H1 (cell line): ENCODE measurements at places on chromosomes 6 and 20.

DNA sequence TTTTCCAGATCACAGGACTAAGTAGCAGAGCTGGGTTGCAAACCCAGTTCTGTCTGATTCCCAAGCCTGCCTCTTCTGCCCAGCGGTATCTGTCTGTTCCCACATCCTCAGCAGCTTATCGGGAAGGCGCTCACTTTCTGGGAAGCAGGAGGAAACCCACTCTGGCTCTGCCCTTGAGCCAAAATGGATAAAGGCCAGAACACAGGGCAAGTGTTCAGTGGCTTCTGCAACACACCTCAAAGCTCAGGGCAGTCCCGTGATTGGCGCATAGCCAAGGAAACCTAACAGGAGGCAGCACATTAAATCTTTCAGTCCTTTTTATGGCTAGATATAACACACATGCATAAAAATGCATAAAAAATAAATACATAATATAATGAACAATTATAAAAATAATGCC lies 262.2 kb downstream of the NRN1 start:
- no peaks in the 10 kb centered on the region for H3K36me3 ChIP-seq
- no peaks in the 10 kb centered on the region for H3K27me3 ChIP-seq
- no peak overlapping the region for H3K27ac ChIP-seq
- no peaks in the 10 kb centered on the region for H3K4me1 ChIP-seq
- H3K4me3 ChIP-seq = no peak overlapping the region
- DNase-seq = no peak

GRCh38 chr6:114020196-114020595 lies 49.2 kb upstream of the HDAC2 start:
- H3K27me3 ChIP-seq = no peaks in the 10 kb centered on the region
- H3K27ac ChIP-seq = no peak overlapping the region
- no peak for DNase-seq
- no peaks in the 10 kb centered on the region for H3K4me1 ChIP-seq
- H3K36me3 ChIP-seq = no peaks in the 10 kb centered on the region
- H3K4me3 ChIP-seq = no peak overlapping the region

DNA sequence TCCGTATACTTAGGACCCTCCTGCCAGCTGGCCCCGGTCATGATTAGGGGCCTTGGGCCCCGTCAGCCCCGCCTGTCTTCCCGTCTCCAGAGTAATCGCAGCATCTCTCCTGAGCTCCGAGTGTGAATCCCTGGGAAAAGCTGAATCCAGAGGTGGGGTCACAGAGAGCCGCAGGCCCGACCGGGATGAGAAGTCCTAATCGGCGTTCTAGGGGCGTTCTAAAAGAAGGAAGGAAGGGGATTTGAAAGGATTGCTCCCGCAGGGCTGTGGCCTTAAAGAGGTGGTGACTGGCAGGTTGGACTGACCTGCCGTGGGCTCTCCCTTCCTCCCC lies 371 bp downstream of the HMGN4 start:
- no peaks in the 10 kb centered on the region for H3K27me3 ChIP-seq
- peaks cover 4% of the 10 kb centered on the region for H3K4me1 ChIP-seq
- no peaks in the 10 kb centered on the region for H3K36me3 ChIP-seq
- peak overlapping the region; percentile 80 for H3K4me3 ChIP-seq
- no peak for DNase-seq

- no peaks in the 10 kb centered on the region for H3K27me3 ChIP-seq
- no peak overlapping the region for H3K27ac ChIP-seq
- H3K36me3 ChIP-seq = no peaks in the 10 kb centered on the region
- DNase-seq = no peak
- peaks cover 2% of the 10 kb centered on the region; the same call in 1 of the 2 replicates for H3K4me1 ChIP-seq
- no peak overlapping the region for H3K4me3 ChIP-seq
These were observed 127.6 kb upstream of the BTBD3 start for GRCh38 chr20:11790046-11790445.

- H3K27ac ChIP-seq = no peak overlapping the region
- H3K36me3 ChIP-seq = no peaks in the 10 kb centered on the region
- no peak overlapping the region for H3K4me3 ChIP-seq
- DNase-seq = no peak
- H3K27me3 ChIP-seq = no peaks in the 10 kb centered on the region
These were observed 74.6 kb downstream of the SAMD3 start for GRCh38 chr6:130148181-130148580.

GRCh38 chr6:127902933-127903332 lies 2.1 kb upstream of the THEMIS start:
- DNase-seq = no peak
- no peaks in the 10 kb centered on the region for H3K36me3 ChIP-seq
- no peak overlapping the region for H3K27ac ChIP-seq
- no peak overlapping the region for H3K4me3 ChIP-seq
- H3K4me1 ChIP-seq = no peaks in the 10 kb centered on the region

DNA sequence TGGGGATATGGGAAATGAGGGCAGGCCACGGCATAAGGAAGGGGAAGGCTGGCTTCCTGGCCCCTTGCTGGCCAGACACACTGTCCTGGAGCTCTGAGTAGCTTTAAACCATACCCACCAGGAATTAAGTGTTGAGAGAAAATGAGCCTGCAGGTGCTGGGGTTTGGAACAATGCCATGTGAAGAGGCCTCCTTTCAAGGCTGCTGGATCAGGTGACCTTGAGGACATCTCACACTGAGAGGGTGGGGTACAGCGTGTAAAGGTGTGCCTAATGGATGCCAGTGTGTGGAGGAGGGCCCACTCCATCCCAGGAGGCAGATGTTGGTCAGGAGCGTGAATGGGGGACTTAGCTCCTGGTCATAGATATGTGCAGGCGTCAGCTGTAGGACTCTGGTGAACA lies 74.8 kb upstream of the MLN start:
- no peak overlapping the region for H3K27ac ChIP-seq
- DNase-seq = no peak
- H3K27me3 ChIP-seq = no peaks in the 10 kb centered on the region
- H3K4me1 ChIP-seq = no peaks in the 10 kb centered on the region
- no peaks in the 10 kb centered on the region for H3K36me3 ChIP-seq

DNA sequence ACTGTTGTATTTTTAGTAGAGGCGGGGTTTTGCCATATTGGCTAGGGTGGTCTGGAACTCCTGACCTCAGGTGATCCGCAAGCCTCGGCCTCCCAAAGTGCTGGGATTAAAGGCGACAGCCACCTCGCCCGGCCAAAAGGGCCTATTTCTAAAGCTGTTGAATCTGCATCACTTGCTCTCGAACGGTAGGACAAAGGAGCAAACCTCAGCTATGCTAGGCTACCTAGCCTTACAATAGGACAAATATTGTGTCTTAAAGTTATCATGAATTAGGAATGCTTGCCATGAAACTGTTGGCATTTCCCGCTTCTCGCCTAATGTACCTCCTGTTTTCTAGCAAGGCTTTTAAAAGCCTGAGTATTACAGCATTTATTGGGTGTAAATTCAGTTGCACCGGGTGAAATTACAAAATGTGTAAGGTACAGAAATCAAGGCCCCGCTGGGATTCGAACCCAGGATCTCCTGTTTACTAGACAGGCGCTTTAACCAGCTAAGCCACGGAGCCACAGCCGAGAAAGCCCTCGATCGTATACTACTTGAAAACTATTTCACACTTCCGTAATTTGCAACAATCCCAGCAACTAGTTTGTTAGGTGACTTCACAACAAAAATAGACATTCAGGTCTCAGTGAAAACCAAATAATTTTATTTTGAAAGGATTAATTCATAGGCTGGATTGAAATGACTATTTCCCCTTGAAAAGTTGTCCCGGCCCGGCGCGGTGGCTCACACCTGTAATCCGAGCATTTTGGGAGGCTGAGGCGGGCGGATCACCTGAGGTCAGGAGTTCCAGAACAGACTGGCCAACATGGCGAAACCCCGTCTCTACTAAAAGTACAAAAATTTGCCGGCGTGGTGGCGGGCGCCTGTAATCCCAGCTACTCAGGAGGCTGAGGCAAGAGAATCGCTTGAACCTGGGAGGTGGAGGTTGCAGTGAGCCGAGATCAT lies 211.6 kb upstream of the ZNF184 start:
- DNase-seq = peak; percentile 70
- H3K4me1 ChIP-seq = no peaks in the 10 kb centered on the region
- no peaks in the 10 kb centered on the region for H3K36me3 ChIP-seq
- peaks cover 14% of the 10 kb centered on the region for H3K27me3 ChIP-seq
- H3K4me3 ChIP-seq = peak overlapping the region; percentile 16; the same call in 1 of the 2 replicates

- no peaks in the 10 kb centered on the region for H3K4me1 ChIP-seq
- H3K4me3 ChIP-seq = peak overlapping the region; percentile 84
- no peak for DNase-seq
- peak overlapping the region; percentile 91 for H3K27ac ChIP-seq
These were observed 105.2 kb downstream of the OR2B2 start for GRCh38 chr6:27806981-27807440.

- H3K4me3 ChIP-seq = no peak overlapping the region
- H3K36me3 ChIP-seq = no peaks in the 10 kb centered on the region
- no peaks in the 10 kb centered on the region; the same call in 1 of the 2 replicates for H3K4me1 ChIP-seq
- no peak for DNase-seq
These were observed 6.9 kb upstream of the KIF16B start for GRCh38 chr20:16580147-16580546.

DNA sequence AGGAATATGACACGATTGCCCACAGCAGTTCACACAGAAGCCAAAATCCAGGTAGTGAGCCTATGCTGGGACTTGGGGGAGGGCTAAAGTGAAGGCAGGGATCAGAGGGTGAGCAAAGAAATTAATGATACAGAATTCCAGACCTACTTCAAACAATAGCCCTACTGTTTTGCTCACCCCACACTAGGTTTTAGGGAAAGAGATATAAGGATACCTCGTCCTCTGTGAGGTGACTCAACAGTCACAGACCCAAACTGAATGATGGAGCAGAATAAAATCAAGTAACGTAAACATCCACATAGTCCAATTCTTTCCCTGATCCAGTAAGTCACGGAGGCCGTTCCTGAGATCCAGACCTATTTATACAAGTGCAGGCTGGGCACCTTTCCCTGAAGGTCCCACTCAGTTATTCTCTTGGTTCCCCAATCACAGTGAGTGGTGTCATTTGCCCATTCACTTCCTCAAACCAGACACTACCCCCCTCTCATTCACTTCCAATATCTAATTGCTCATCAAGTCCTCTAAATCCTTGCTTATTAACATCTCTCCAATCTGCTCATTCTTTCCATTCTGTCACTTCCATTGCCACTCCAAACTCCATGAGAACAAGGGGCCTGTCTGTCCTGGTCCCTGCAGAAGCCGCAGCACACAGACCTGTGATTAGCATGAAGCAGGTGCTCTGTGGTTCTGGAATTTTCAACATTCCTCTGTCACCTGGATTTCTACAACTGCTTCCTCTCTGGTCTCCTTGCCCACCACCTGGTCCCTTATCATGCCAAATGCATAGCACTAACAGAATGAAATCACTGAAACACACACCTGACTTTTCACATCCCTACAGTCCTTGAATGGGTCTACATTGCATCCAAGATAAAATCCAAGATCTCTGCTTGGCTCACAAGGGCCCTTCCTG lies 55.9 kb downstream of the ATXN1 start:
- H3K36me3 ChIP-seq = no peaks in the 10 kb centered on the region
- H3K27me3 ChIP-seq = no peaks in the 10 kb centered on the region
- no peak for DNase-seq

DNA sequence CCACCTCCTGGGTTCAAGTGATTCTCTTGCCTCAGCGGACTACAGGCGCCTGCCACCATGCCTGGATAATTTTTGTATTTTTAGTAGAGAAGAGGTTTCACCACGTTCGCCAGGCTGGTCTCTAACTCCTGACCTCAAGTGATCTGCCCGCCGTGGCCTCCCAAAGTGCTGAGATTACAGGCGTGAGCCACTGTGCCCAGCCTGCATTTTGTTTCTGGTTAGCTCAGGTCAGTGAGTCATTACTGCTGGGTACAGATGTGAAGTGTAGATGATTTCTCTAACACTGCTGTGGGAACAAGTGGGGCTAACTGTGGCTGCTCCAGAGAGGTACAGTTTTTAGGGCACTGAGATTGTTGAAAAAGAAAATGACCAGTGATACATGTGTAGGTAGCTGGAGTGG lies 188.6 kb downstream of the PRL start:
- H3K4me3 ChIP-seq = no peak overlapping the region
- no peak for DNase-seq
- no peaks in the 10 kb centered on the region; the same call in 1 of the 2 replicates for H3K36me3 ChIP-seq
- no peaks in the 10 kb centered on the region for H3K27me3 ChIP-seq
- no peaks in the 10 kb centered on the region for H3K4me1 ChIP-seq
- no peak overlapping the region for H3K27ac ChIP-seq

DNA sequence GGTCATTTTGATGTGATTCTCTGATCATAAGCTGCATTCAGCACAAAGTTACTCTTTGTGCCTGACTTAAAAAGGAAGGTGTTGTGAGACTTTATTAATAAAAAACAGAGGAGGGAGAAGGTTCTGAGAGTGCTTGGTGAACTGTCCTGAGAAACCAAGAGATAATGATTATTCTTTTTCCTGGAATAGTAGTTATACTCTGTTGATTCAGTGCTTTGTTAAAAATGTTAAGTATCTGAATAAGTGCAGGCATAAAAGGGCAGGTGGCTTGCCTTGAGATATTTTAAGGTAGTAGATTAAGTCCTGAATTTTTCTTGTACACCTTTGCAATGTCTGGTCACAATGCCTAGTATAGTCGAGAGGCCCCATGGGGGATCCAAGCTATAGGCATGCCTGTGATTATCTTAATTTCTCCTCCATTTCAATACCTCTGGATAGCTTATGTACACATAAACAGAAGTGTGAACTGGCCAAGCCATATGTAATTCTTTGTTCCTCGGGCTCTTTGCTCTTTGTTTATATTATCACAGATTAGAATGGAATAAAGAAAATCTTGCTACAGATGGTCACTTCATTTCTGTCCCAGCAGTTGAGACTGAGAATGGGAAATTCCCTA lies 50.0 kb downstream of the SOBP start:
- no peaks in the 10 kb centered on the region for H3K36me3 ChIP-seq
- H3K27me3 ChIP-seq = no peaks in the 10 kb centered on the region
- no peak overlapping the region for H3K27ac ChIP-seq
- H3K4me1 ChIP-seq = no peaks in the 10 kb centered on the region; the same call in 1 of the 2 replicates
- DNase-seq = no peak

GRCh38 chr6:2232445-2232844 lies 13.0 kb downstream of the GMDS start:
- no peaks in the 10 kb centered on the region for H3K36me3 ChIP-seq
- no peaks in the 10 kb centered on the region for H3K27me3 ChIP-seq
- DNase-seq = no peak
- no peak overlapping the region for H3K4me3 ChIP-seq
- H3K27ac ChIP-seq = no peak overlapping the region; the same call in 1 of the 2 replicates

- H3K4me3 ChIP-seq = no peak overlapping the region
- DNase-seq = no peak
- no peak overlapping the region for H3K27ac ChIP-seq
- no peaks in the 10 kb centered on the region for H3K36me3 ChIP-seq
- H3K4me1 ChIP-seq = no peaks in the 10 kb centered on the region
- no peaks in the 10 kb centered on the region for H3K27me3 ChIP-seq
These were observed 17.2 kb downstream of the CYP39A1 start for GRCh38 chr6:46635462-46635861.

DNA sequence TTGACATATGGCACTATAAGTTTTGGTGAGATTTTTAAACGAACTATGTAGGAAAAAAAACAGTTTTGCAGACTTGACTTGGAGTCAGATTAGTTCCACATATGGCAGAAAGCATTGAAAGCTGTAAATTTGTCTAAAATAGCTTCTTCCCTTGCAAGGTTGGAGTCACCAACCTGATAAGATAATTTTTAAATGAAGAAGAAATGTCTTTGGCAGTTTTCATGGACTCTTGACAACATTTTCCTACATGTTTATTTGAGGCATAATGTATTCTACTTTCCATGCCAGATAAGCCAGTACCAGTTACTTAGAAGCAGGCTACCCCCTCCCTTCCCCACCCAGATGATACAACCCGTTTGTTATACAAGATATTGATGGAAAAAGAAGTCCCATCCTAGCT lies 5.2 kb downstream of the KLHL32 start:
- H3K27ac ChIP-seq = no peak overlapping the region
- H3K4me1 ChIP-seq = no peaks in the 10 kb centered on the region
- no peaks in the 10 kb centered on the region for H3K27me3 ChIP-seq
- H3K36me3 ChIP-seq = no peaks in the 10 kb centered on the region
